ENCODE measurements at places on chromosomes 1 and 21. TPM values are rescaled to one million over a fixed set of nuclear protein-coding genes. Genes with fewer than 3 reads are reported as not detected.

Gene LCA5L
- 1.8 TPM for total RNA-seq

Gene SLC66A1
- 18.9 TPM for total RNA-seq

Gene SLFNL1
- 0.57 TPM for total RNA-seq

Gene BMP8A
- total RNA-seq = 0.44 TPM

Gene RGSL1
- total RNA-seq = not detected

Gene EFNA1
- total RNA-seq = not detected

Gene OR2AK2
- not detected for total RNA-seq

Gene CFHR1
- total RNA-seq = not detected

Gene NPL
- 6.3 TPM for total RNA-seq
